ENCODE measurements at places on chromosomes 6 and 20.

DNA sequence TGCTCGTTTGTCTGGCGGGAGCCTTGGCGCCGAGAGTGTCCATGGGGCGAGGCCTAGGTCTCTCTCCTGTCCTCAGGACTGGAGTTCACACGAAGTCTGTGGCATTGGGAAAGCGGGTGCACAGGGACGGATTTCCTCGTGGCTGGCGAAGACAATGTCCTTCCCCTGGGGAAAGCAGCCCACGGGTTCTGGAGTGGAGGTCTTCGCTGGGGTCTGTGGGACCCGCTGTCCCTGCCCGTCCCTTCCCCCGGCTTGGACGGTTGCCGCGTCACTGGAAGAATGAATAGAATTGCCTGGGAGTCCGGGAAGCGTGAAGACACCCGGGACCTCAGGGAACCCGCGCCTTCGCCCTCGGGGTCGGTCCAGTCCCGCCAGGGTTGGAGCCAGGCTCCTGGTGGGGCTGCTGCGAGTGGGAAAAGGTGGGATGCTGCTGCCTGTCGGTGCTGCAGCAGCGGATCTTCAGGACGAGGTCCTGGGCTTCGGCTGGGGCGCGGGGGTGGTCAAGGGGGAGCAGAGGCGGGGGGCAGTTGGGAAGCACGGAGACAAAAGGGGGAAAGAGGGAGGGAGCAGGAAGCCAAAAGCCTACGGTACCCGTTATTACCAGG lies 441.8 kb upstream of the DEFB115 start:
- no peak for DNase-seq

DNA sequence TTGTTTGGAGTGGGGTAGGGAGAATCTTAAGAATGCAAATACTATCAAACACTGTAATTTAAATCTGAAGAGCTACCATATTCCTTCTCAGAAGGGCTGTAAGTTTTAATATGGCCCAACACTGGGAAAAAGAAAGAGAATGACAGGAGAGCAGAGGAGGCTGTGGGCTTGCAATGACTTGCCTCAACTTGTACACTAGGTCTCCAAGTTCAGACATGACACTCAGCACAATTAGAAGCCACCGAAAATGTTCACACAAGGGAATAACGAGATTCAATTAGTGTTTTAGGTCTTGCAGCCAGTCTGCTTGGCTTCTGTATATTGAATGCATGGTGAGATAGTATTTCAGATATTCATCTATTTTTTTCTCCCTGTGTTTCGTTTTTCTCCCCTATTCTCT lies 89.4 kb downstream of the HS3ST5 start:
- no peak for DNase-seq

DNA sequence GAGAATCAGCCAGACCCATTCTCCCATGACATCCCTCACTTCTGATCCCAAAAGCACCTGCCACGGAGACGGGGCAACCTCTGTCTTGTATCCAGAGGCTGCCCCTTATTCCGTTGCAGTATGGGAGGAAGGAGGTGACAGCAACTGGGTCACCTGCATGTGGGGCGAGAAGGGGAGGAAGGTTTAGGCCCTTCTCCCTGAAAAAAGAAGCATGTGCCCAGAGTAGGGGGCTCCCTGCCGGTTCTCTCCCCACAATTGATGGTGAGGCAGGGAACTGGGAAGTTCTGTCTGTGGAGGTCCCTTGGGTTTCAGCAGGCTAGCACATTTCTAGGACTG lies 49.3 kb upstream of the FANCE start:
- no peak for DNase-seq

DNA sequence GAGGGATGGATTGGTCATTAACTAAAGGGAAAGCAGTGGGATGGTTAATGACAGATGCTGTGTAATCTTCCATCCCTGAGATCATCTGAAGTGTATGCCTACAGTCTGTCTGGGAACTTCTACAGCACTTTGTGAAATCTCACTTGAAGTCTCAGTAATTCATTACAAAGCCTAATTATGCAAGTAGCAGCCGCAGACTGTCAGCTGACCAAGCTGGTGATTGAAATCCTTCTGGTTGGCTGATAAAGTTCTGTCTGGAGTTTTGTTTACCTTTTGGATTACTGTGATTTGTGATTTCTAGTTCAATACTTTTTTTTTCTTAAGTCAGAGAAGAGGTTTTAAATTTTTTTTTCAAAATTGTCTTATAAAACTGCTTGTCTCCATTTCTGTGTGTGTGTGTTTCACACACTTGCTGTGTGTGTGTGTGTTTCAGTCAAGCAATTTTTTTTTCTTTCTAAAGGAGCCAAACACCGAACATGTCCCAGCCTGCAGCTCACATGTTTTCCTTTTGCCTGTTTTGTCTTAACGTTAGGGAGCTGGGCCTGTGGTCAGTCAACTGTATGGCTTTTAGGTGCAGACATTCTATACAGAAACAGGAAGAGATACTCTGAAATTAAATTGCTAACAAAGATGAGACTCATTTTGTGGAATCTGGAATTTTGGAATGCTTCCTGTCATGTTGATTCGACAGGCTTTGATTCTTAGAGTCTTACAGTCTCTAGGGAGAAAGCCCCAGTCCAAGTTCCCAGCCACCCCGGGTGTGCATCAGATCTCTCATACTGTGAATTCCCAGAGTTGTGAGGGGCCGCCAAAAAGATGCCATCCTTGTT lies 28.5 kb upstream of the ADGRF4 start:
- no peak for DNase-seq

- no peak for DNase-seq
These were observed 92.1 kb upstream of the FAM184A start for GRCh38 chr6:119170447-119171087.

GRCh38 chr6:21826023-21826422 lies 232.5 kb downstream of the SOX4 start:
- DNase-seq, result no peak

All from stimulated activated CD8-positive, alpha-beta memory T cell treated with anti-CD3 and anti-CD28 coated beads, Interleukin-7, amount 100 ng/mL, for 48 hours (primary cell).